ENCODE measurements at places on chromosomes 7 and 10.

DNA sequence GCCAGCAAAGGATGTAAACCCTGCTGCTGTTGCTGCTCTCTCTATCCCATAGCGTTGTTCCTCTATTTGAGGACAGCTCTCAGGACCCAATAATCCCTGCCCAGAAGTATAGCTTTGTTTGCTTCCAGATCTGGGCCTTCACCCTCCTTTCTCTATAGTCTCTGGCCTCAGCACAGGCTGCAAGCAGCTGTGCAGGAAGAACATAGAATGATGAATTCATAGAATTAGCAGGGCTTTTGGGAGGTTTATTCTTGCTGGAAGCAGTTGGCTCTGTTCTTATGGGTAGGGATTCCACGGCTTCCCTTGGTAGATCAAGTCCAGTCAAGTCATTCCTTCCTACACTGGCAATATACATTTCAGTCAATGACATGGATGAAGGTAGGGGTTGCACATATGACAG, 354.7 kb downstream of the HPSE2 start:
- no peak for DNase-seq

GRCh38 chr10:133200621-133201031, 29.4 kb upstream of the UTF1 start:
- DNase-seq = no peak

DNA sequence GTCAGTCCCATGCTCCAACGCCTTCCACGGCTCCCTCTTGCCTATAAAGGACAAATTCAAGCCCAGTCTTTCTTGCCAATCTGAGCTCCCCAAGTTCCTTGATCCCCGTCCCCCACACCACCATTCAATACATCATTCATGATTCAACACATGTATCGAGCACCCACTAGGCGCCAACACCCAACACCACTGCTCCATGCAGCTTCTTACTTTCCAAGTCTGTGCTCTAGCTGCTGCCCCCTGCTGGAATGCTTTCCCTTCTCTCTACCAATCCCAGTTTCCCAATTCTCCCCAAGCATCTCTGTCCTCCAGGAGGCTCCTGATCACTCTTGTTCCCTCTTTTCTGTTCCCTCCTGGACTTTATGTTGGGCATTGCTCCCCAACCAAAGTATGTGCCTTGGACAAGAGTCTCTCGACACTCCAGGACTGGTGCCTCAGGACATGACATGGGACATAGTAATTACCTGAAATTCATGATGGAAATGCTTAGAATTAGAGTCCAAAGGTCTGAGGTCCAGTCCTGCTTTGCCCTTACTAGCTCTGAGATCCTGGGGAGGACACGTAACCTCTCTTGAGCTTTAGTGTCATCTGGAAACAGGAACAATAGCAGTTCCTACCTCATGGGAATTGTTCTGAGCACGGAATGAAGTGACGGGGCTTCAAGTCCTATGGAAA, 172.7 kb downstream of the NEURL1 start:
- no peak for DNase-seq

GRCh38 chr7:135980665-135981180, 3.6 kb upstream of the MTPN start:
- DNase-seq = peak; percentile 18

- DNase-seq = no peak
Observed at GRCh38 chr7:155017834-155018233, 14.9 kb upstream of the PAXIP1 start.

- no peak for DNase-seq
Observed at GRCh38 chr10:48523212-48523819, 81.6 kb downstream of the ARHGAP22 start.

DNA sequence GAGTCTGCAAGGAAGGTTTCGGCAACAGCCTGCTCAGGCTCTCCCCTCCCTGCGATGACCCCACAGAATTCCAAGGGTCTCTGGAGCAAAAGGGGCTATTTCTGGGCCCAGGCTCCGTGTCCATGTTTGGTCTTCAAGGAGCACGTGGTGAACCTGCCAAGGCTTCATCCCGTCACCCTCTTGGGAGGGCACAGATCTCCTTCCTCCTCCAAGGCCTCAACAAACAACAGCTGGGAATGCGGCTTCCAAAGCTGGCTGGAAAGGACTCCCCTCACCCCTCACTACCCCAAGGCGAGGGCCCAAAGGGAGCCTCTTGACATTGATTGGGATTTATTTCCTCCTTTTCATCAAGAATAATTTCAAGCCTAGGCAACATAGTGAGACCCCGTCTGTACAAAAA, 14.0 kb upstream of the KPNA7 start:
- DNase-seq = no peak

DNA sequence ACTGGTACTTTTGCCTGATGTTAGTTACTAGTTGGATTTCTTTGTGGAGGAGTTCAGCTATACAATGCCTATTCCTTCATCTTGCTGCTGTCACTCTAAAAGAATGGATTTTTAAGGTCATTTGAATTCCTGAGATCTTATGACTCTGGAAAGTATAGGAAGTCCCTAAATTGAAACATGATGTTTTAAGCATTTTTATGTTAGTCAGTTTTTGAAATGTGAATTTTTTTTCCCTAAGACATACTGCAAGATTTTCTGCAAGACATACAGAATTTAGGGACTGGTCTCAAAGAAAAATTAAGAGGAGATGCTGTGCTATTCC, 355.8 kb downstream of the SUGCT start:
- DNase-seq = no peak

DNA sequence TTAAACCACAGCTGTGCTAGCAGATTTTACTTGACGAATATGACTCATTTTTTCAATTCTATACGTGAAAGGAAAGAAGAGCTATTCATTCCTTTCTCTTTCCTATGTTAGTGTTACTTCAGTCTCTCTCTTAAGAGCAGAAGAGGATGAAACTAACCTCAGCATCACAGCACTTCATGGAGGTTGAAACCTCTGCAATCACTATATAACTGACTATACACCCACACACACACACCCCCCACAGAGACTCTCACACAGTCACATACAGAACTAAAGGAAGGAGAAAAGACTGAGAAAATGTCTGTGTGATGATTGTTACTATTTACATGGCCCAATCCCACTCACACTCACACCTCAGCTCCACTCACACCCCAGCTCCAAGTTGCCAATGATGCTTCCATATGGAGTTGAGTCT, 104.2 kb downstream of the KIF20B start:
- peak; percentile 43 for DNase-seq

GRCh38 chr7:94393246-94394108, 1.2 kb upstream of the COL1A2 start:
- DNase-seq = no peak

GRCh38 chr7:116271963-116272886, 61.9 kb downstream of the TES start:
- DNase-seq = no peak

DNA sequence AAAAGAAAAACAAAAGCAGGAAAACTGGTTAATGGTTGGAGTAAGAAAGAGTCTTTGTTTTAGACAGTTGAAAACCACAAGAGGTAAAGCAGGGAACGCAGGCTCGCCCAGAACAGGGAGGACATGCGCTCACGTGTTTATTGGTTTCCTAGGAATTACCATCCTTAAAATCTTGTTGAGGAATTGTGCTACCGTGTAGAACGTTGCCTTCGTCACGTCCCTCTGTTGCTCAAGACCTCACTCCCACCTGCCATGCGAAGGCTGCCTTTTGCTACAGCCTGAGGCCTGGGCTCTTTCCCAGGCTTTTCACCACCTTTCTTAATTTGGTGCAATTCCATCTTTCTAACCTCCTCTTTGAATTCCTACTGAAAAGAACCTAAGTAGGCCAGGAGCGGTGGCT, 61.6 kb upstream of the CAMK1D start:
- DNase-seq = no peak
